Stimulated activated CD8-positive, alpha-beta memory T cell treated with anti-CD3 and anti-CD28 coated beads, Interleukin-7, amount 100 ng/mL, for 1 hour (primary cell): ENCODE measurements at places on chromosomes 5 and 9.
A peak's percentile ranks its signal among the peaks of the same experiment; 100 is the strongest.

GRCh38 chr9:107861075-107861474 lies 371.5 kb upstream of the KLF4 start:
- no peak for DNase-seq

GRCh38 chr5:38382898-38383297 lies 124.5 kb downstream of the EGFLAM start:
- DNase-seq, result peak; percentile 2

GRCh38 chr9:132833550-132834121 lies 44.4 kb downstream of the AK8 start:
- no peak for DNase-seq

GRCh38 chr5:42995360-42995751 lies 44.8 kb downstream of the ANXA2R start:
- DNase-seq, result no peak

GRCh38 chr9:96061293-96061987 lies 185.9 kb downstream of the ERCC6L2 start:
- DNase-seq, result peak; percentile 16

GRCh38 chr5:14184082-14184481 lies 40.9 kb downstream of the TRIO start:
- DNase-seq, result no peak

DNA sequence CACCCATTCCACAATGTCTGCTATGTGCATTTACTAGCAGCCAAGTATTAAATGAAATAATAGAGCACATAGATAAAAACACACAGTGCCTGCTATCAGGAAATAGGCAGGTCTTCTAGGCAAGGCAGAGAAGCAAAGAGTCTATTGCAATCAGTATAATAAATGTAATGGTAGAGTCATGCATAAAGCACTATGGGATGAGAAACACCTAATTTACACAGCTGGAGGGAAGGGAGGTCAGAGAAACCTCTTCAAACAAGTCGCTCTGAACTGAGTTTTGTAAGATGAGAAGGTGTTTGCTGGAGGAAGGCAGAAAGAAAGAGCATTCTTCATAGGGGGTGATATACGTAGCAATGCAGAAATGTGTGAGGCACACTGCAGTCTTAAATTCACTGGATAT lies 341.0 kb upstream of the DMAC1 start:
- DNase-seq, result no peak
